ENCODE measurements at places on chromosomes 5 and 9.

DNA sequence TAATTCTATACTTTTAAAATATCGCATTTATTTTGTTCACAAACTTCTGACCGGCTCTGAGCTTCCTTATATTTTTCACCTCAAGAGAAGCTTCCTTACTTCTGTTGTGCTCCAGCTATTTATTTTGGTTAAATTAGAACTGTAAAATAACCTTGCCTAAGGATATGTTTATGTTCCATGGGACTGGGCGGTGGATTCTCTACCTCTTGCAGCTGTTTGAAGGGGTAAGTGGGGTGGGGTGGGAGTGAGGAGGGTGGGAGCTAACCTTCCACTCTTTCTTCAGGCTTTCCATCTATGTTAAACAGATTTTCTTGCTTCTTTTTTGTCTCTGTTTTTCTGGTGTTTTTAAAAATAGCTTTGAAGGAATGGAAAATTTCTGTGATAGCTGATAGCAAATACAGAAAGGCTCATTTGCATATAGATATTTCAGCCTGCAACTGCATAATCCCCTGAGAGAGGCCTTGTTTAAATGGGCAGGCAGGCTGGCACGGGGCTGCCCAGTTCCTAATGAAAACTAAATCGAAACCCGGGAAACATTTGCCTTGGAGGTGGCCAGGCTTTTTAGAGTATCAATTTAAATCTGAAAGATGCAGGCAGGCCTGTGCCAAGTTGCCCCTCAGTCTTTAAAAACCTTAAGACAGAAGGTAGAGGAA is 122.1 kb upstream of the DMAC1 start:
- no peak for DNase-seq

GRCh38 chr9:132390966-132391365 is 15.7 kb downstream of the TTF1 start:
- no peak for DNase-seq

- DNase-seq: no peak
Measured at GRCh38 chr9:71737455-71737854, 30.9 kb downstream of the CEMIP2 start.

DNA sequence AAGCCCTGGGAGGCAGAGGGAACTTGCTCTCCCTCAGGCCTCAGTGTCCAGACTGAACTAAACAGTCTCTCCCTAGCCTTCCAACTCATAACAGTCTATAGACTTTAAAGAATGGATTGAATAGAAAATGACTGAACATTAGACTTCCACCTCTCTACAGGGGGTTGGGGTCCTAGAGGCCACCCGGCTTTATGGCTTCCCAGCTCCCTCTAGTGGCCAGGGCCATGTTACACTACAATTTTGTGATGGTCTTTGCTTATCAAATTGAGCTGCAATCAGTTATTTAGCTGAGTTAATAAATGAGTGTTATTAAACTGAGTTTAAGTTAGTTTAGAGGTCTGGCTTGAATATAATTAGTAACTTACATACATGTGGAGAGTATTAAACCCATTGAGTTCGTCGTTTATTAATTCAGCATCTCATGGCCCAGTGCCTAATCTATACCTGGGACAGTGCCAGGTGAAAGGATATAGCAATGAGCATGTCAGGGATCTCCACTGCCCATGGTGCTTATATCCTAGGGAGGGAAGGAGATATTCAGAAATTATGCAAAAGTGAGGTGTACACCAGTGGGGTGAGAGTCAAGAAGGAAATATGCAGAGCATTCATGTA is 105.2 kb downstream of the SH3TC2 start:
- peak; percentile 48 for DNase-seq

DNA sequence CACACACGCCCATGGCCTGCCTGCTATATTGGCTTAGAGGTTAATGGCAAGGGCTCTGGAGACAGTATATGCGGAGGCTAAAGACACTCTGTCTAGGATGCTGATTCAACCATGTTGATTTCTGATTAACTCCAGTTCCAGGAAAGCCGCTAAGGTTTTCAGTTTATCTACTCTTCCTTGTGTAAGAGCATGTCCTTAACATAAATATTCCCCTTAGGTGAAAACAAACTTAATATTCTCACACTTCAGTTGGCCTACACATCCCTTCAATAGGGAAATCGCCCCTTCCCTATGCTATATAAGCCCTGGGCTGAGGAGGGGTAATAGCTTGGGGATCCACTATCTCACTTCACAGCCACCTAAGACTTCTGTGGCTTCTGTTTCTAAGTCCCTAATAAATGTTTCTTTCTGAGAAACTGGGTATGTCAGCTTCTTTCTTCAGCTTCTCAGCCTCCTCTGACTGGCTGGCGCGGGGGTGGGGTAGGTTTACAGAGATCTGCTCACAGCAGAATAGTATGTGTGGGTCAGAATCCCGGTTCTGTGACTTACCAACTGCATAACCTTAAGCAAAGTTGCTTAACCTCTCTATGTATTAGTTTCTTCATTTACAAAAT is 4.3 kb upstream of the GPX3 start:
- no peak for DNase-seq

- no peak for DNase-seq
Measured at GRCh38 chr5:36855141-36855495, 21.5 kb upstream of the NIPBL start.

GRCh38 chr5:61256474-61256873 is 75.6 kb upstream of the ZSWIM6 start:
- no peak for DNase-seq

DNA sequence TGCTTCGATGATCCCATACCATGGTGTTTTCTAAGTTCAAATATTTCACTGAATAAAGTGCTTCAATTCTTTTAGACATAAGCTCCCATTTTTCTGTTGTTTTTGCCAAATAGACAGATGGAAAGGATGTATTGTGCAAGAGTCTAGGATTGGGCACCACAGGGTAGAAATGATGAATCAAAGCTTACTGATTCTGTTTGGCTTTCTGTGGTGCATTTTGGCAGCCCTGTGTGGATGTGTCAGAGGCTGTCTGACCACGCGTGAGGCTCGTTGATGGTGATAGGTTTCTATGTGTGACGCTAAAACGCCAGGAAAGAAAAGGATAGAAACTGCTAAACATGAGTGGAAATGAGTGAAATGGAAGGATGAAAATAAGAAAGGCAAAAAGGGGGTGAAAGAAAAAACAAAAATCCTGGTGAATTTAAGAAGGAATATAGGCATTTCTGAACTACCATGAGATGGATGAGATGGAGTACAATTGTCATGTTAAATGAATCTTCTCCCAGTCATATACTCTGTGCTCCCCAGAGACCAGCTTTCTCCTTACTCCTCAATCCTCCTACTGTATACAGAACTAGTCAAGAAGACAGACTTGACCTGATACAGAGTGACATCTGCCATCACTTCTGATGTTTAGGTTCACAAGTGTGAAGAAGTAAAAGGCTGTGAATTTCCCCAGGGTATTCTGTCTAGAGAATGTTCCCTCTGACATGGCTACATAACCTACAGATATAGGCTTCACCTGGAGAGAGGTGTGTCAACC is 54.4 kb downstream of the ANKH start:
- DNase-seq: no peak

- no peak for DNase-seq
Measured at GRCh38 chr5:107806271-107806670, 135.5 kb upstream of the EFNA5 start.

DNA sequence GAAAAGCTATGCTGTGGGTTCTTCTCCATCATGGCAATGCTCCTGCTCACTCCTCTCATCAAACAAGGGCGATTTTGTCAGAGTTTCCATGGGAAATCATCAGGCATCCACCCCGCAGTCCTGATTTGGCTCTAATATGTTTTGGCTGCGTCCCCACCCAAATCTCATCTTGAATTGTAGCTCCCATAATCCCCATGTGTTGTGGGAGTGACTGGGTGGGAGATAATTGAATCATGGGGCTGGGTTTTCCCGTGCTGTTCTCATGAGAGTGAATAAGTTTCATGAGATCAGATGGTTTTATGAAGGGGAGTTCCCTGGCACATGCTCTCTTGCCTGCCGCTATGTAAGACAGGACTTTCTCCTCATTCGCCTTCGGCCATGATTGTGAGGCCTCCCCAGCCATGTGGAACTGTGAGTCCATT is 163.8 kb downstream of the GADD45G start:
- DNase-seq: peak; percentile 69

DNA sequence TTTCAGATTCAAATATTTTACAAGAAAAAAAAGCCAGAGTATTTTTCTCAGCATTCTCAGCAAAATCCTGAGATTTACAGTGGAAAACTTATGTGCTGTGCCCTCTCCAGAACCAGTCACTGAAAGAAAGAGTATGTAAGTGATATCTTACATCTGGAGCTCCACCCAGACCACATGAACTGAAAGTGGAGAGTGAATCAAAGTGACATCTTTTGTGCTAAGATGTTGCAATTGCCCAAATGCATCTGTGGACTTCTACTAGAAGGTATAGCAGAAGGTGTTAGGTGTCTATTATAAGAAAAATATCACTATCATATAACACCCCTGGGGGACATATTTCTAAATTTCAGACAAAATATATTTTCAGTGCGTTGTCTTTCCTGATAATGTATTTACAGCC is 49.0 kb upstream of the RIC1 start:
- no peak for DNase-seq

DNA sequence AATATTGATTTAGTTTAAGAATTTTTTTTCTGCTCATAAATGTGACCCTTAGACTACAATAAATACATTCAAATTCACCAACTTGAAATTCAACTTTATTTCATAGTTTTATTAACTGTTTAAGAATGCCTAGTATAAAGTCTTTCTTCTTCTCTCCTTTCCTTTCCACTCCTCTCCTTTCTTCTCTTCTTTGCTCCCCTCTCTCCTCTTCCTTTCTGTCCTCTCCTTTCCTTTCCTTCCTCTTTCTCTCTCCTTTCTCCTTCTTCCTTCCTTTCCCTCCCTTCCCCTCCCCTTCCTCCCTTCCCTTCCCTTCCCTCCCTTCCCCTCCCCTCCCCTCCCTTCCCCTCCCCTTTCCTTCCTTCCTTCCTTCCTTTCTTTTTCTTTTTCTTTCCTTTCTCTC is 150.6 kb downstream of the FER start:
- no peak for DNase-seq

- DNase-seq: no peak
Measured at GRCh38 chr5:154971501-154971900, 30.6 kb downstream of the MRPL22 start.

GRCh38 chr5:140253985-140254384 is 48.9 kb downstream of the PFDN1 start:
- peak; percentile 87 for DNase-seq

DNA sequence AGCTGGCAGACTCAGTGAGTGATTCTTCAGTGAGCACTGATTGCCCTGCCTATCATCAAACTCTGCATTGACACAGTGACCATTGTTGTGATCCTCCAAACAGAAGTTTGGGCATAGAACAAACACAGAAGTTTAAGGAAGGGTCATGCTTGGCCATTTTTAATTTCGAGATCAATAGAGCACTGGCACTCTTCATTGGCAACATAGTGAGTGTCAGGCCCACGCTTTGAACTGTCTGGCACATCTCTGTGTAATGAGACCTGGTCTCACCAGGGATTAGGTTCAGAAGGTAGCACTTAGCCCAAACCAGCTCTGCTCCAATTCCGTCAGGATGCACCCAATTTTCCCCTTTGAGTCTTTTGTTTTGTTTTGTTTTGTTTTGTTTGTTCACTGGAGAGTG is 127.1 kb upstream of the MOCS2 start:
- DNase-seq: no peak

GRCh38 chr5:91865915-91866314 is 482.8 kb upstream of the ARRDC3 start:
- no peak for DNase-seq

- DNase-seq: no peak
Measured at GRCh38 chr5:159735036-159735435, 181.2 kb upstream of the ADRA1B start.

GRCh38 chr5:103262422-103262871 is 3.9 kb downstream of the MACIR start:
- no peak for DNase-seq

- no peak for DNase-seq
Measured at GRCh38 chr5:181173420-181174342, 26.3 kb downstream of the OR2V2 start.

DNA sequence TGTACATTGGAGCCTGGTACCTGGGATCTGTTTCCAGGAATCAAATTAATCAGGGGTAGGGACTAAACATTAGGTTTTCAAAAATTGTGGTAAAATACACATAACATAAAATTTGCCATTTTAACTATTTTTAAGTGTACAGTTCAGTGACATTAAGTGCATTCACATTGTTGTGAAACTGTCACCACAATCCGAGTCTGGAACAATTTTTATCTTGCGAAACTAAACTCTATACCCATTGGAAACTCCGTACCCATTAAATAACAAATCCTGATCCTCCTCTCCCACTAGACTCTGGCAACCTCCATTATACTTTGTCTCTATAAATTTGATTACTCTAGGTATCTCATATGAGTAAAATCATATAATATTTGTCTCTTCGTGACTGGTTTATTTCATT is 486.2 kb downstream of the GADD45G start:
- no peak for DNase-seq

DNA sequence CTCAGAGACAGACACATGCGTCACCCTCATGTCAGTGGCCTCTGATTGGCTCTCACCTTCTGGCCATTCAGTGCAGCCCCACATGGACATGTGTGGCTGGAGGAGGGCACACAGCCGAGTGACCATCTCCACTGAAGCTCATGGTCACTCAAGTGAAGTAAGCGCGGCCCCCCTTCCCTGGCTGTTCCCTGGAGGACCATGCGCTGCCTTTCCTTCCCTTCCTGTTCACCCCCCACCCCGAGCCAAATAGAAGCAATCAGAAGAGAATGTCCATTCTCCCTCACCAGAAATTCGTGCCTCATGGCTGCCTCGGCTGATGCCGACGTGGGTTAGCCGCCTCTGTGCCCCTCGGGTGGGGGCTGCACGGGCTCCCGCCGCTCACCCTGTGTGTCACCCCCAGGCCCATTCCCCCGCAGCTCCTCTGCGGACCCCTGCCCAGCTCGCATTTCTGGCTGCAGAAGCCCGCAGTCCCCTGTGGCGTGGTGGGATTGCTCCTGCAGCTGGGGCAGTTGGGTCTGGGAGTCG is 12.5 kb upstream of the COL5A1 start:
- no peak for DNase-seq

DNA sequence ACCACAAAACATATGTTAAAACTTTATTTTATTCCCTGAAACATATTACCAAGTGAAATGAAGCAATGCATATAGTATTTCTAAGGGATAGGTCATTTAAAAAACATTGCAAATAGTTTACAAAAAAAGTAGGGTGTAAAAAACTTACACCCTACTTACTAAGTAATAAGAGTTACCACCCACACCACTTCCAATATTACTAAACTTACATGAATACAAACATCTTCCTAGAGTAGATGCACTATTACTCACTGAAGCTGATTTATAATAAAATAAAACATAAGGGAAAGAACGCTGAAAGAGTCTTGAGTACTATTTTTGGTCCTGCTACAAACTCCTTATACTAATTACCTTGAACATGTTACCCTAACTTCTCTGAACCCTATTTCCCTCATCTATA is 289.4 kb downstream of the HINT1 start:
- DNase-seq: no peak

DNA sequence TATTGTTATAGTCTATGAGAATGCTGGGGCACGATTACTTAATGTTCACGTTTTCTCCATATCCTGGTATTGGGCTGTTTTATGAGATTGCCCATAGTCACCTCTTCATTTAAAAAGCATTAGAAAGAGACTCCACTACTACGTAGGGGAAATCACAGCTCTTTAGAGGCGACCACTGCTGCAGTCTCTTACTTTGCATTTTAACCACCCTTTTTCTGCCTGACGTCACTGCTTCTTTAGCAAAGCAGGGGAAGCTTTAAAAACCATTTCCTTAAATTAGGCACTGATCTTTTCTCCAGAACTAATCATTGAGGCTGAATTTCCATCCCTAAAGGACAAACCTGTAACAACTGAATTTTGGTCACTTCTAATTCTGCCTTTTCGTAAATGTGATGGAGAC is 38.9 kb downstream of the ZNF608 start:
- DNase-seq: no peak
